ENCODE measurements at places on chromosomes 16 and 17.

- no peak for DNase-seq
Measured at GRCh38 chr16:84460406-84461028, 43.9 kb downstream of the MEAK7 start.

GRCh38 chr17:35243561-35244340 is 879 bp downstream of the SLFN5 start:
- DNase-seq: peak; percentile 37

DNA sequence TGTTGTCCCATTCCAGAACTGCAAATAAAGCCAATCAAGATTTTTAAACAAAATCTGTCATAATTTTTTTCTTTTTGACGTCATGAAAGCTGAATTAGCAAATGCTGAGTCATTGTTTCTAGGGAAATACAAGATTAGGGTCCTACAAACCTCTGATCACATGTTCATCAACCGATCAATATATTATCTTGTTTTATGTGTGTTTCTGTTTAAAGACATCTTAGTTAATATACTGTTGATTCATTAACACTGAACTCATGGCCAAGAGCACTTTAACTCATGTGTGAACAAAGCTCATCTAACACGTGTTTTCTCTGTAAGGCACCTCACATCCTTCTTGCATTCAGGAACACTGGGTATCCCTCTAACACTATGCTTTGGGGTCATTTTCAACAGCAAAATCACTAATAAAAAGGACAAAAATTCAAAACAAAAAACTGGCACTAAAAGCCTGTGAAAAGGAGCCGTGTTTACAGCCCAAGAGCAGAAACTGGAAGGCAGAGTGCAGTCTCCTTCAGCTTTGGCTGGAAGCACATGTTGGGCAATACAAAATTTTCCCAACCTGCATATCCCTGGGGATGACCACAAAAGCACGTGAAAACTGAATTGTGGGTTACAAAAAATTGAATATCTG is 102.5 kb downstream of the PARN start:
- no peak for DNase-seq

- no peak for DNase-seq
Measured at GRCh38 chr16:85183564-85183963, 71.3 kb upstream of the CIBAR2 start.

DNA sequence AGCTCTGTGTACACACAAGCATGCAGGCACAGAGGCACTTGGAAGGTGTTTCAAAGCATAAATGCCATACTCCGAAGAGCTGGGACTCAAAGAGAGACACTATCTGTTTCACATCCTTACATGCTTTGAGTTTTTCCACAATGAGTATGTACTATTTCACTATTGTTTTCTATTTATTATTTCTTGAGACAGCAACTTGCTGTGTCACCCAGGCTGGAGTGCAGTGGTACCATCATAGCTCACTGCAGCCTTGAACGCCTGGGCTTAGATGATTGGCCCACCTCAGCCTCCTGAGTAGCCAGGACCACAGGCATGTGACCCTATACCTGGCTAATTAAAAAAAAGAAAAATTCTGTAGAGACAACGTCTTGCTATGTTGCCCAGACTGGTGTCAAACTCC is 31.6 kb downstream of the CYB5D2 start:
- no peak for DNase-seq
